GOT3 (cell line): ENCODE measurements at places on chromosomes 12 and 14.

DNA sequence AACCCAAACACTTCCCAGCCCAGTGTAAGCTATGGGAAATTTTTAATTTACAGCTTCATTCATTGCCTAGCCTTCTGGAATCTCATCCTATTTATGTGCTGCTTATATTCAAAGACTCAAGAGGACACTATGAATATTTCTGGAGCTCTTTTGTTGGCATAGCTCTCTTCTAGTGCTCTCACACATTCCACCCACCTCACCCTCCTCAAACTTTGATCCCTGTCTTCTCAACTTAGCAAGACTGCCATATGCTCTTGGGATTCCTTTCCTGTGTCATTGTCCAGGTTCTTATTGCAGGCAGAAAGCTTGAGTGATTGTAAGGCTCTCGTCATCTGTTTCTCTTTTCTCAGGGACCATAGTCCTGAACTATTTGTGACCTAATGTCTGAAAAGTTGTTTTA is 18.0 kb upstream of the NKX2-1 start:
- DNase-seq, result no peak

GRCh38 chr12:51244269-51244668 is 5.6 kb downstream of the DAZAP2 start:
- DNase-seq, result no peak

DNA sequence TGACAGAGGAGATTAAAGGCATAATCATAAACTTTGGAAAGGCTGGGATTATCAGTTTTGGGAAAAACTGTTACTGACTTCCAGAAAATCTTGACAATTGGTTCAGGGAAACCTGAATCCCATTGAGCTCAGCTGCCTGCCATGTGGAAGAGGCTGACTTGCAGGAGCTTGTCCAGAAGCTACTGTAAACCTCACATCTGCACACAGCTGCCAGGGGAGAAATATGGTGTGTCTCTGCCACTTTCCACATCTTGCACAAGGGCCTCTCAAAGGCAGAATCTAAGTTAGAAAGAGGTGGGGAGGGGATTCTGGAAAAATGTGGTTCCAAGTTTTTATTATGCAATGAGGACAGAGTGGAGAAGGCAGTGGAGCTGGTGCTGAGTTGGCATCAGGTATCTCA is 8.7 kb upstream of the BHLHE41 start:
- DNase-seq, result no peak

DNA sequence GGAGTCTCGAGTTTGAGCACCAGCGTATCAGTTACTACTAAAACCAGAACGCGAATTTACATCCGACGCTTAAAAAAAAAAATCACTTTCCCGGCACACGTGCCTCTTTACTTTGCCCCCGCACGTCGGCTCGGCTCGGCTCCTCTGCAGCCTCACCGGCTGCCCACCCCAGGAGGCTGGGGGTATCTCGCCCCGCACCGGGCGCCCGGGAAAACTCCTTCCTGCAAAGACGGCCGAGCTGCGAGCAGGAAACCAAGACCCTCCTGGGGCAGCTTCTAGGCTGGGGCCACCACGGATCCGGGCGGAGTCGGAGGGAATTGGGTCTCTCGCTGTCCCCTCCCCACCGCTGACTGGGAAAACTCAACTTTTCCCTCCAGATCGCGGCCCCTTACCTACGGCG is 610 bp downstream of the VSIG10 start:
- DNase-seq, result no peak

- no peak for DNase-seq
Observed at GRCh38 chr12:497501-498160, 37.9 kb downstream of the B4GALNT3 start.

DNA sequence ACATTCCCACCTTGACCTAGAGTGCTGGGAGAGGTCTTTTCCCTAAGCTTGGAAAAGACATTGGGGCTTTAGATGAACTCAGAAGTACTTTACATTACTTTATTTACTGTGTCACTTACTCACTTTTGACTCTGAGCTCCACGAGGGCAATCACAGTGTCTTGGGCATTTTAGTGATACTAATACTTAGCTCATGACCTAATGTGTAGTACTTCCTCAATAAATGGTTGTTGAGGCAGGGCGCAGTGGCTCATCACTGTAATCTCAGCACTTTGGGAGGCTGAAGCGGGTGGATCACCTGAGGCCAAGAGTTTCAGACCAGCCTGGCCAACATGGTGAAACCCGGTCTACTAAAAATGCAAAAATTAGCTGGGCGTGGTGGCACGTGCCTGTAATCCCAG is 19.8 kb upstream of the SNAPC1 start:
- DNase-seq, result no peak

GRCh38 chr12:12019881-12020280 is 50.9 kb upstream of the BCL2L14 start:
- DNase-seq, result no peak

DNA sequence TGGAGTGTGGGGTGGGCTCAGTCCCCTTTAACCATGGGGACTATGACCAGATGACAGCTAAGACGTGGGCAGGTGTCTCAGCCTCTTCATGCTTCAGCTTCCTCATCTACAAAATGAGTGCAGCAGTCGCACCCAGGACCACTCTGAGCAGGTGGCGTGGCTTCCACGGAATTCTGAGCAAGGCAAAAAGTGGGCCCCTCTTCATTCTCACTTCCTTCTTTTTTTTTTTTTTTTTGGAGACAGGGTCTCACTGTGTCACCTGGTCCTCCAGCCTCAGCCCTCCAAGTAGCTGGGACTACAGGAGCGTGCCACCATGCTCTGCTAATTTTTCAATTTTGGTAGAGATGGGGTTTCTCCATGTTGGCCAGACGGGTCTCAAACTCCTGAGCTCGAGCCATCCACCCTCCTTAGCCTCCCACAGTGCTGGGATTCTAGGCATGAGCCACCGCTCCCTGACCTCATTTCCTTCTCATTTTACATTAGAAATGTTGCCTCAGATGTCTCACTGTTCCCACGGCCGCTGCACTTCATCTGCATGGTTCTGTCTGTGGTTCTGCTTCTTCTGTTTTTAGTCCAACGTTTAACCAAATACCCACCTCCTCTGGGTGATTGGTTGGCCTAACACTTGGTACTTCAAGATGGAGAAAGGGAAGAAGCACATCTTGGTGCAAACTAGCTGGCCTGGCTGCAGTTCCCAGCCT is 41.3 kb upstream of the BCL7A start:
- no peak for DNase-seq

DNA sequence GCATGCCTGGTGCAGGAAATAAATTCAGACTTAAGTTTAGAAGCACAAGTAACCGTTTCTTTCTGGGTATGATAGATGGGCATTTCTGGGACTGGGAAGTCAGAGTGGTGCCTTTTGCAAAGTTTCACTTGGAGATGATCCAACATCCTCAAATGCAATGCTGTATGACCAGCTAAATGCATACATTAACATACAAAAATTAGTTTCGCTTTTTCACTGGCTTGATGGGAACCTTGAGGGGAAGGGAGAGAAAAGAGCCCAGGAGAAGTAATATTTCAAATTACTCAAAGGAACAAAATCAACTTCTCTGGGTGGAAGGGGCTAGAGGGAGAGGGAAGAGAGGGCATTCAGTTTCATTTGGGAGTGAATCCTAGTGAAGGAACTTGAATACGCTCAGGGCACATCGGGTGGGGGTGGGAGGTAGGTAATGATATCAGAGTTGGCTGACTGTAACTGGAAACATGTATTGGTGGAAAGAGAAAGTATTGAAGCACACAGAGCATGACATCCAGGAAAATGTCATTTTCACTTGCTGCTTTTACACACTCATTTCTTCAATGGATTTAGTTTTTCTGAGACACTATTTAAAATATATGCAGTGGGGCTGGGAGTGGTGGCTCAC is 175.5 kb downstream of the PTPRO start:
- no peak for DNase-seq

DNA sequence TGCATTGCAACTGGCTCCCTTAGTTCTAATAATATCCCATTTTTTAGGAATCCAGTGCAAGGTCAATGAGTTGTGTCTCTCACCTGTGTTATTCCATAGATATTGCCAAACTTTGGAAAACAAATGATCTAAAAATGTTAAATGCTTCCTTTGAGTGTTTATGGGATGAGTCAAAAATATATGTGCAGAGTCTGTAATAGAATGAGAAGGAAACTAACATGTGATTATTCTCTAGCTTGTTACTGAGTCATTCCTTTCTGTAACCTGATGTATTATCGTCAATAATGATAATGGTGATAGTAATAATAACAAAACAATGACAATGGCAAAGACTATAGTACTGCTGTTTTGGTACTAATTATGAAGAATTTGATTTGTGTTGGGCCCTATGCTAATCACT is 11.5 kb downstream of the ACSS3 start:
- DNase-seq, result no peak

DNA sequence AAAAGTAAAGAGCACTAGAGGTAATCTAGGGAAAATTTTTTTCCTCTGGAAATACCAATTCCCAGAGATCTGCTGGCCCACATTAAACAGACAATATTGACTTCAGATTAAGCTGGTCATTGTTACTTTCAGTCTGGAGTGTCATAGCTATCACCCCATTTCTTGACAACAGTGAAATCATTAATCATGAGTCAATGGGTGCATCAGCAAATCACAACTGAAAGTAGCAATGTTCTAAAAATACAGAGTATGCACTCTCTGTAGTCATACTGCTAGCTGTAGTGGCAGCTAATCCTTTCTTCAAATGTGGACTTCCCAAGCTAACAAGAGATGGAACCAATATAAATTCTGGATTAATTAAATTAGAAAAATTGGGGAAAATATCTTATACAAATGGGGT is 129.9 kb downstream of the CPNE8 start:
- no peak for DNase-seq

GRCh38 chr12:20366776-20367409 is 1.4 kb upstream of the PDE3A start:
- DNase-seq, result no peak
